ENCODE measurements at places on chromosomes 2 and 18.

- DNase-seq, result no peak
Observed at GRCh38 chr2:36805635-36806224, 109.2 kb downstream of the VIT start.

GRCh38 chr18:7784171-7784570 lies 217.1 kb downstream of the PTPRM start:
- no peak for DNase-seq

DNA sequence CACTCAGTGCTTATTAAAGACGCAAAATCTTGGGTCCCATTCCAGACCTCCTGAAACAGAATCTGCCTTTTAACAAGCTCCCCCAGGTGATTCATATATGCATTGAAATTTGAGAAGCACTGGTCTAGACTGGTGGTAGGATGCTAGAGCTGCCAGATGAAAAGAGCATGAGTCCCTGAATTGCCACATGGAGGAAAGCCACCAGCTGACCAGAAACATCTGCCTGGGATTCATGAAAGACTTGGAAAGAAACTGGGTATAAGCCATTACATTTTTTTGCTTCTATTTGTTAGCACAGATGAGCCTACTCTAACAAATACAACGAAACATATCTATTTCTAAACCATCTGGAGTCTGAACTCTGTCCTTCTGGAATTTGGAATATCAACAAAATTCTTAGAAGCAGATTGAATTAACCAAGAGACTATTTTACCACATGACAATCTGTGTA lies 228.9 kb downstream of the RBM43 start:
- DNase-seq, result no peak

DNA sequence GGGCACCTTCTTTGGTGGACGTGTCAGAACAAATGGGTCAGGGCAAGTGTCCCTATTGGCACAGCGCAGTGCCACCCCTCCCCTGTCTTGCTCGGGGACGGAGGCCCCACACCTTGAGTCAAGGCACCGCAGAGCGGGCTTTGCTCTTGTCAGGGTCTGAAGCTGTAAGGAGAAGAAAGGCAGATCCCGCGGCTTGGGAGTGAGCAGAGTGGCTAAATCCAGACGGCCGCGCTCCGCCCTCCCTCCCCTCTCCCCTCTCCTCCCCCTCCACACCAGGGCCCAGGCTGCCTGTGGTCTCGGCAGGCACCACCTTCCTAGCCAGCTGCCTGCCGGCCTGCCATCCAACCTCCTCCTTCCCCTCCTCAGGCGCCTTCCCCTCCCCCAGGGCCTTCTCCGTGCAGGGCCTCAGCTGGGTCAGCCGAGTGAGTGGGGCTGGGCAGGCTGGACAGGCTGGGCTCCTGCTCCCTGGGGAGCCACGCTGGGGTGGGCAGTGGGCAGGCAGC lies 25.8 kb downstream of the SPEG start:
- no peak for DNase-seq

GRCh38 chr2:148557844-148558436 lies 86.6 kb upstream of the EPC2 start:
- DNase-seq, result no peak

DNA sequence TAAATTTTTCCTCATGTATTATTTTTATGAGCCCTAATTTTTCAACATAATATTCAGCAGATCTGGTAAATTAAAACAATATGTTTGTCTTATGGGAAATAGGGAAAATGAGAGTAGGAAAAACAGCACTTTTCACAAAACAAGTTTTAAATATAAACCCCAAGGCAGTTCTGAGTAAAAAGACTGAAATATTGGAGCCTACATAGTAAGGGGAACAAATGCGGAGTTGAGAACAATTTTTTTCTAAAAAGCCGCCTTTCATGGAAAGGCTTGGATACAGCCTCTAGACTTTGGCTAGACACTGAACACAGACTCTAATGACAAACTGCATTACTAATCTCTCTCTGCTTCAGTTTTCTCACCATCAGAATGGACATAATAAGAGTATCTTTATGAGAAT lies 174.1 kb downstream of the NOL4 start:
- no peak for DNase-seq

DNA sequence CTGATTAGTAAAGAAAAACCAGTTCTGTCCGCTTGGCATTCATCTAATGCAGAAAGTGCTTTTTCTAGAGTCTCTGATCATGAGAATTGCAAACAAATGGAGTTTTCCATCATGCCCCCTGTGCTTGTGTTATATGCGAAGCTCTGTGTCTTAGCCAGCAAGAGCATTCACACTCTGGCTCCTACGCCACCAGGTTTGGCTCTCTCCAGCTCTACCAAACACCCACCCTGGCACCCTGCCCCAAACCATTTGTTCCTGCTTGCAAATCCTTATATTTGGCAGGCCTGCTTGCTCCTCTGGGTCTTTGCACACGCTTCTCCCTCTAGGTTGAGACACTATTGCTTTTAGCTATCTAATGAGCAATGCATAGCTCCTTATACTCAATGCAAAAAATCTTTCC lies 204.1 kb upstream of the CYRIA start:
- DNase-seq, result no peak

- DNase-seq, result no peak
Observed at GRCh38 chr2:129936334-129936934, 43.0 kb upstream of the RAB6C start.

DNA sequence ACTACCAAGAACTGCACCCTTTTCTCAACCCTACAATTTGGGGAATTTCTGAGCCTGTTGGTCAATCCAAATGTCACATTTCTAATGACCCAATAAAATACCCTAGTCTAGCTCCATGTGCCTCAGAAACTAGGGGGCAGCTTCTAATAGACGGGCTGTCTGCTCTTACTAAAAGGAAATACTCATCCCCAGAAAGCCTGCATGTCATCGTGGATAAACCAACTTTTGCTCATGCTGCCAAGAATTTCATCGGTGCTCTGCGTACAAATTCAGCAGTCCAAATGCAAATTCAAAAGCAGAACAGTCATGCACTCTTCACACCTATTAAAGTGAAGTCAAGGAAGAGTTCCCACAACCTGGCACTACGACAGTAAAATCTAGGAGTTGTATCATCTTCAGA lies 377.3 kb downstream of the LNPK start:
- DNase-seq, result no peak

GRCh38 chr18:45464619-45465018 lies 150.7 kb upstream of the SLC14A2 start:
- no peak for DNase-seq

DNA sequence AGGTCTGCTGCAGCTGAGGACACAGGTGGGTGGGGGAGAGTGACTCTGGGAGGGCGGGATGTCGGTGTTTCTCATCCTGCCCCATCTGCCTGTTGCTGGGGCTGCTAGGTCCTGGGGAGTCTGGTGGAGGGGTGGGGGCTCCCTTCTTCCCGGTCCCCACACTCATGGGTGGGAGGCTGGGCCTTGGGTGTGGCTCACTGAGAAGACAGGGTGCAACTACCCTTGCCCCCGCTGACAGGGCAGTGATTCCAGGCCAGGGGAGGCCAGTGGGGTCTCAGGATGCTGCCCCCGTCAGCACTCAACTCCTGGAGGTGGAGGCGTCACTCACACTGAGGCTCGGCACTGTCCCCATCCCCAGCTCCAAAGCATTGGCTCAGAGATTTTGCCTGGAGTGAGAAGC lies 7.7 kb upstream of the NFATC1 start:
- no peak for DNase-seq

DNA sequence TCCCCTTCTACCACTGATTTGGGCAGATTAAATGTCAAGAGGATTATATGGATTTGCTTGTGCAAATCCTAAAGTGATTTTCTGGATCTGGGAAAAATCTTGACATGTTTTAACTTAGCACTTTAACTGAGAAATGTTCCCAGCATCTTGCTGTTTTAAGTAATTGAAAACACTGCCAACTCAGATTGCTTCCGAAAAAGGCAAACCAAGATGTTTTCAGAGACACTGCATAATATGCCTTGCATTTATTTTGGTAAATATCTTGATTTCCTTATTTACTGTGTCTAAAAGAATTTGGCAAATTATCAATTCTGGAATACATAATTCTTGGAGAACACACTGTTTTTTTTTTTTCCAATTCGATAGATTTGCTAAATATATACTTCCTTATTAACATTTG lies 385.0 kb upstream of the FAM98A start:
- no peak for DNase-seq

GRCh38 chr2:132760405-132760804 lies 90.4 kb upstream of the LYPD1 start:
- DNase-seq, result no peak

DNA sequence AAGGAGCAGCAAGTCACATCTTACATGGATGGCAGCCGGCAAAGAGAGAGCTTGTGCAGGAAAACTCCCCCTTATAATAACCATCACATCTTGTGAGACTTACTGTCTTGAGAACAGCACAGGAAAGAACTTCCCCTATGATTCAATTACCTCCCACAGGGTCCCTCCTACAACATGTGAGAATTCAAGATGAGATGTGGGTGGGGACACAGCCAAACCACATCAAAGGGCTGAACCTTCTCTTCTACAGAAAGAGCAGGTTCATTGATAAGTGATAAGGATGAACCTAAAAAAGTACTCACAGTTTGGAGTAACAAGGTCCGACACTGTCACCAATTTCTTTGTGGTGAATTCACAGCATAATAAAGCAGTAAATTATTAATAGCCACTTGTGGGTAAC lies 422.2 kb upstream of the FSIP2 start:
- no peak for DNase-seq

DNA sequence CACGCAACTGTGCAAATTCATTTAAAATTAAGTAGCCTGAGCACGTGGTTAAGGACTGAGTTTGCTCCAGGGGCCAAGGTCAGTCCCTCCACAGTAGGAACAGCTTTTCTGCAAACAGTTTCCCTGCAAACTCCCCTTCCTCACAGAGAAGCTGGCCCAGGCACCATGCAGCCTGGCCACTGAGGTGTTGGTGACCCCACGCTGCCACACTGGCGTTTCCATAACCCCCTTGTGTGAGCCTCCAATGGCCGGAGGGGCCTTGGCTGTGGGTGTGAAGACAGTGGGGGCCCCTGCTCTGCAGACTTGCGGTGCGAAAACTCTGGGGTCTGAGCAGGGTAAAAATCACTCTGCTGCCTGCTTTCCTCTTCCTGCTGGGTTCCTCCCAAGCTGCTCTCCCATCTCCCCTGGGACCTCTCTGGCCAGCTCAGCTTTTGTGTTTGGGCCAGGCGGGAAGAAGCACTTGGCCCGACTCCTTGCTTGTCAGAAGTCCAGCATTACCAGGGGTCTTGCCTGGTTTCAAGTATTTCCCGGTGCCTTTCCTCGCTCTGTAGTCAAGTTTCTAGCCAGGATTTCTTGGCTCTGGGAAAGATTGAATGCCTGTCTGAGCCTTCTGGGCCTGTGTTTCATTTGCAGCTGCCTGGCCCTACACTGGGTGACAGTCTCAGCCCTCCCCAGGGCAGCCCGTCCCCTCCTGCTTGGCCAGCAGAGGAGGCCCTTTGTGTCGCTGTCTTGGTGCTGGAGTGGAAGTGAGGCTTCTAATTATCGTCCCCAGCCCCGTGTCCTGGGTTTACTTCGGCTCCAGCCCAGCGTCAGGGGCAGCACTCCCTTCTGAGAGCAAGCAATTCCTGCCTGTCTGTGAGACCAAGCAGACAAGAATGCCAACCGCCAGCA lies 131.4 kb upstream of the SLC1A4 start:
- DNase-seq, result no peak

- DNase-seq, result no peak
Observed at GRCh38 chr18:42005782-42006181, 50.7 kb downstream of the PIK3C3 start.

- DNase-seq, result no peak
Observed at GRCh38 chr18:69674292-69674877, 273.3 kb downstream of the CD226 start.

All from keratinocyte (primary cell).